ENCODE measurements at places on chromosomes 16 and 17.
A peak's percentile ranks its signal among the peaks of the same experiment; 100 is the strongest.

DNA sequence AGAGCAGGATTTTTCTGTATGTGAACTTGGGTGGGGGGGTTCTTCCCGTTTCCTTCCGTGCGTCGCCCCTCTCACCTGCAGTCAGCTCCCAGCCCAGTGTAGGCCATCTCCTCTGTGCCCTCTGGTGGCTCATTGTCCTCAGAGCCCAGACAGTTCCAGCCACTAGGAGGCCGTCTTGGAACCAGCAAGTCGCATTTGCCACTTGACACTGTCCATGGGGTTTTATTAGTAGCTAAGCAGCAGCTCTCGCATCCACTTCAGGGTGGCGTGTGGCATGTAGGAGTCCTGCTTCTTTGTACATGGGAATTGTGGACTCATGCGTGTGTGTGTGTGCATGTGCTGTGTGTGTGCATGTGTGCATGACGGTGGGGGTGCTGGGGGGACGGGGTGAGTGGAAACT lies 74.0 kb downstream of the SEC14L1 start:
- DNase-seq = peak; percentile 42

GRCh38 chr17:81067391-81067811 lies 32.5 kb downstream of the BAIAP2 start:
- DNase-seq = no peak

GRCh38 chr16:57472665-57473060 lies 10.2 kb downstream of the POLR2C start:
- no peak for DNase-seq

GRCh38 chr16:67664258-67664657 lies 2.3 kb downstream of the ENKD1 start:
- peak; percentile 53 for DNase-seq

DNA sequence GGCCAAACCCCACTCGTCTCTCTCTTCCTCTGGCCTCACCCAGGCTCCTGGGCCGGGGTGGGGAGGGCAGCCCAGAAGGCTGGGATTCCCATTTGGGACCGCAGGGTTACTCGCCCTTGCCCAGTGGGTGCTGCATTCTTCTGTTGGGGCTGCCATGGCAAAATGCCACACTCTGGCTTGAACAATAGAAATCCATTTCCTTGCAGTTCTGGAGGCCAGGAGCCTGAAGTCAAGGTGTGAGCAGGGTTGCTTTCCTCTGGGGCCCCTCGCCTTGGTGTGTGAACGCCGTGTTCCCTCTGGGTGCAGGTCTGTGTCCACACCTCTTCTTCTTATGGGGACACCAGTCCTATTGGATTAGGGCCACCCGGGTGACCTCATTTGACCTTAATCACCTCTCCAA lies 105.8 kb upstream of the GSE1 start:
- DNase-seq = no peak

DNA sequence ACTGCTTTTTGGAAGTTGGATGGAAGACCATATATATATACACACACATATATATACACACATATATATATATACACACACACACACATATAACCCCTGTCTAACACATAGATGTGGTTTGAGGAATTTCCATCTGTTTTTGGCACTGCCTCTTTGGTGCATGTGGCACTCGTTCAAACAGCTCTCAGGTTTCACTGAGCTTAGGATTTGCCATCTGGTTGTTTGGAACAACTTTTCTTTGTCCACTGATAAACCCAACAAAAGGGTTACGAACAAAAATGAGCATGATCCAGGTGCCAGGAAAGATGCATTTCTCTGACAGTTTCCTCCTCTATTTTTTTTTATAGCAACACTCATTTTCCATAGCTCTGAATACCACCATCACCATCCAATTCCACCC lies 14.6 kb upstream of the KCNJ16 start:
- DNase-seq = no peak

DNA sequence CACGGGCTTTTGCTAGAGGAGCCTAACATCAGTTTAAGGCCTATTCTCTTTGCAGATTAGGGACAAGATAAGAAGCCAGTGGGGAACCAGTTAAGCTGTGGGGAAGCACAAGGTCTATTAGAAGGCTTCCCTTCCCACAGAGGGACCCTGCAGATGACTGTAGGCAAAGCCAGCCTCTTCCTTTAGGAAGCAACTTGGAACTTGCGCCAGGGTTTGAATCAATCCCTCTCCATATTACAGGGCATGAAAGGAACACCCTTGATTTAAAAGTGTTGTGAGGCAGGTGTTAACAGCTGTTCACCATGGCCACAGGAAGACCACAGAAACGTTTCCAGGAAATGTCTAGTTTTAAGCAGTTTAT lies 77.3 kb downstream of the RPTOR start:
- DNase-seq = no peak

GRCh38 chr17:71217769-71218168 lies 903.1 kb upstream of the SOX9 start:
- no peak for DNase-seq

- DNase-seq = no peak
Measured at GRCh38 chr16:80525420-80525819, 15.4 kb upstream of the DYNLRB2 start.

DNA sequence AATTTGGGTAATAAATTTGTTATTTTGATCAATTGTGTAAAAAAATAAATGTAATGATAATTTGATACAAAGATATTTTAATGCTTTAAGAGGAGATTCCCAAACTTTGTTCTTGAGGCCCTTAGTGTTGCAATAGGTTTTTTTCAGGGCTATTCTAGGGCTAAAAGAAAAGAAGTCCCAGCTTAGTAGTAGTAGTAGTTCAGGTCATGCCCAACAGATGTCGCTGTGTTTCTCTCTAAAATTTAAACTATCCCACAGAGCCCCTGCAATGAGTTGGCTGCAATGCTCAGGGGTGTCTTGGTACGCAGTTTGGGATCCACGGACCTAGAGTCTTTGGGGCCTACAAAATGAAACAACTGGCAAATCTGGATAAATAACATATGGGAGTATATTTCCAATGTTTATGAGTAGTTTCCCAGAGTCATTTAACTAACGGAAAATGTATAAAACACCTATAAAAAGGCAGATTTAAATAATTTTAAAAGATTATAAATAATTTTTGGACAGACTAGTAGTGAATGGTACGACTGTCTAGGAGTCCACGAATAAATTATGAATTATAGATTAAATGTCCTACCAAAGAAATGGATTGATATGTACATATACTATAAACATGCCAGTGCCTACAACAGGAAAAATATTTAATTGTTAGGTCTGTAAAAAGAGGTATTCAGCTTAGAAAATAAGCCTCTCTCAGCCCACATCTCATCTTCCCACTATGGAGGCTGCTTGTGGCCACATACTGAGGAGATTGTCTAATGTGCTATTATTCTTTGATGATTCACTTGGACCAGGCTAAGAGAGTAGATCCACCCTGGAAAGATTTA lies 228.5 kb upstream of the PMFBP1 start:
- DNase-seq = no peak

DNA sequence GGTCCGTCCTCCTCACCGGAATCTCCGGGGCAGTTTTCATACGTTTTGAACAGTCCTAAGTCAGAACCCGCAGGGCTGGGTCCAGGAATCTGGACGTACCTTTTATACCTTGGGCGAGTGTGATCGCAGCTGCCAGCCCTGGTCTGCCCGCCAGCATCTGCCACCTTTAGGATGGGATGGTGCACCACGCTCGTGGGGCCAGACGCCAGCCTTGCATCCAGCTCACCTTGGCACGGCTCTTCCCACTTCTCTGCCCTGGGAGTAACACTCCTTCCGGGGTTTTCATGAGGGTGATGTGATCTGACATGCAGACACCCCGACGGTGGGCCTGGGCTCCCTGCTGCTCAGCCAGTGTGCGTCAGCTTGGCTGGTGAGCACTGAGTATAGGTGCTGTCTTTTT lies 66.6 kb upstream of the ZNF469 start:
- no peak for DNase-seq

DNA sequence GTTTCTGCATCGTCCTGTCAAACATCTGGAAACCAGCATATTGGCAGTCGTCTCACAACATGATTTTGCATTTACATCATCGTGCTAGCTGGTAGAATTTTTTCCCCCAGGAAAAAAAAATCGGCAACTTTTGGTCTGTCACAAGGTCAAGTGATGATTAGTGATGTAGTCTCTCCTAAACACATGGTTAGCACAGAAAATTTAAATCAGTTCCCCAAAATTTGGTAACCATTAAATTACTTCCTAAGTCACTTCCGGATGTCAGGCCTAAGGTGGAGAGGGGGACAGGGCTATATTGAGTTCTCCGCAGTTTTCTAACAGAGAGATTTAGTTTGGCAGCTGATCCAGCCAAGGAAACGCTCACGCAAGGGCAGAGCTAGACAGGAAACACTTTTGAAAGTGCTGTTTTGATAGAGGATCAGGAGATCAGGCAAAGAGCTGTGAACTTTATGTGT lies 271.0 kb upstream of the TBX2 start:
- no peak for DNase-seq

Measured in glutamatergic neuron (in vitro differentiated cells).